ENCODE measurements at places on chromosomes 12 and 14.

DNA sequence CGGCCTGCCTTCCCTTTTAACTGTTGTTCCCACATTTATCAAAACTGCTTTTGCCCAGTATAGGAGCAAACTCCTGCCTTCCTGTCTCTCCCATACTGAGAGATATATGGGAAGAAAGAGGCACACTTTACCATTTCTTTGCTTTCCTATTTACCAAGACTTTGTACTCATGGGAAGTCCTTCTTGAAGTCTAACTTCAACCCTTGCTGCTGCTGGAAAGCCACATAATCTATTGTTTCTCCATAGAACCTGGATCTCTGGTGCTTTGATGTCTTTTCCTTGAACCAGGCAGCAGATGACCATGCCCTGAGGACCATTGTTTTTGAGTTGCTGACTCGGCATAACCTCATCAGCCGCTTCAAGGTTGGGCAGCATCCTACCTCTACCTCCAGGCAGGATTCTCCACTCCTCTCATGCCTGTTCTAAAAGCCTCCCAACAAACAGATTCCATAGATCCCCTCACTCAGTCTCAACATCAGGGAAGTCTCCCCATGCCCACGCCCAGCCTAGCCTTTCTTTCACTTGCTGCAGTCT is 18.4 kb downstream of the PPP1R1A start:
- DNase-seq = no peak

GRCh38 chr12:124259154-124260066 is 35.5 kb upstream of the RFLNA start:
- no peak for DNase-seq

GRCh38 chr12:63841571-63841970 is 2.9 kb upstream of the SRGAP1 start:
- DNase-seq = no peak

DNA sequence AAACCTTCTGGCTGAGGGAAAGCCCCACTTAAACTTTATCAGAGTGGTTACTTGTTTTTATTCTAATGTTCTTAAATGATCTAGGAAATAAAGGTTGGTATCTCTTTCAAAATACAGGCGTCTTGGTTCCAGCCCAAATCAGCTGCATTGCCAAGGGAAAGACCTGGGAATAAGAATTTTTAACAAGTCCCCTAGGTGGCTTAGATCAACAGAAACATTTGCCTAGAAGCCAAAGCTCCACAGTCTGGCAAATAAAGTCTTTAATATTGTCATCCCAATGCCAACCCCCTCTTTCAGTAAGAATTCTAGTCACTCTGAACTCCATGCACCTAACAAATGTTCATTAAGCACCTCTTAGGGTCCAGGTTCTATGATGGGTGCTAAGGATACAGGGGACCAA is 66.8 kb downstream of the ARL6IP4 start:
- no peak for DNase-seq

- no peak for DNase-seq
Observed at GRCh38 chr12:74801625-74802024, 264.0 kb downstream of the ATXN7L3B start.

GRCh38 chr12:57852620-57853500 is 6.3 kb upstream of the CTDSP2 start:
- no peak for DNase-seq

- DNase-seq = peak; percentile 87
Observed at GRCh38 chr14:105203057-105203531, 22.0 kb upstream of the NUDT14 start.

GRCh38 chr12:32261638-32262037 is 137.7 kb upstream of the FGD4 start:
- no peak for DNase-seq

GRCh38 chr14:100303179-100303578 is 3.1 kb downstream of the SLC25A29 start:
- no peak for DNase-seq
